ENCODE measurements at places on chromosomes 12 and 14.
A peak's percentile ranks its signal among the peaks of the same experiment; 100 is the strongest.

DNA sequence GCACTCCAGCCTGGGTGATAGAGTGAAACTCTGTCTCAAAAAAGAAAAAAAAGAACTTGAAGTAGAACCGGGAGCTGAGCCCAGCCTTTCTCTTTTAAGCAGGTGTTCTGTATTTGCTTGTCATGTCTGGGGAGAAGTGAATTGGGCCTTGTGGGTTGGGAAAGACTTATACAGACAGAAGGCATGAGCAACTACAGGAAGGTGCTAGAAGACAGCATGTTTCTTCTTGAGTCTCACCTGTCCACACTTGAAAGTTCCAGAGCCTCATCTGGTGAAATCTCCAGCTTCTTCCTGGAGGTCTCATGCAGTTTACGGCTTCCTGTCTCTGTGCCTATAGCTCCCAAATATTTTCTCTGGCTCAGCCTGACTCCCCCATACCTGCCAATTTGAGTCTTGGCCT is 2.5 kb downstream of the PGAM5 start:
- no peak for DNase-seq

GRCh38 chr12:1083889-1084262 is 92.9 kb downstream of the ERC1 start:
- DNase-seq, result no peak

DNA sequence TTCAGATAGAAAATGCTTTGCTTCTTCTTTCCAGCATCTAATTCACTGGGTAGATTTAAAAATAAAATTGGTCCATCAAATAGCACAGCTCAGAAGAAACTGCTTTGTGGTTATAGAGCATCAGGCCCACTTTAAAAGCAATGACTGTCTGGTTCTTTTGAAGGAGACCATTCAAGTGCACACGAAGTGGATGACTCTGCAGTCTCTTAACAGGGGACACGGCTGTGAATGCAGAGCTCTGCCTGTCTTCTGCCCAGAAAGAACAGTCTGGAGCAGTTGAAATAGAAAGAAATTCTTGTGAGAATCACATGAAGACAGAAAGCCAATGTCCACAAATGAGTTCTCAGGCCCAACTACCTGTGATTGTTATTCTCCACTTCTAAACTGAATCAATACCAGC is 138.7 kb upstream of the PLEKHA5 start:
- no peak for DNase-seq

DNA sequence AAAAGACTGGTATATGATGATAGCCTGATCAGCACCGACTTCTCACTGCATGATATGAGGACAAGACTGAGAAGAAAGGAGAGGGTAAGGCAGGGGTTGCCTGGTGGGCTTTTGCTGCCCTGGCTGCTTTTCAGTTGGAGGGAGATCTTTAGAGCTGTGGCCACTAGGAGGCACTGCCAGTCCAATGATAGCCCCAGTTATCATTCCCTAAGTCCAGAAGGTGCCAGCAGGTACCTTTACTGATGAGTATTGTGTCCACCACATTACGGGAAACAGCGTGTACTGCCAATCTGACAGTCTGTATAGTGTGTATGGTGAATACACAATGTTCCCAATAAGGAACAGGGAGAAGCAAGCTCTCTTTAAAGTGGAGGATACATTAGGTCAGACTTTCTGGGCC is 55.8 kb upstream of the CCDC175 start:
- DNase-seq, result peak; percentile 64
